ENCODE measurements at places on chromosomes 1 and 21.

DNA sequence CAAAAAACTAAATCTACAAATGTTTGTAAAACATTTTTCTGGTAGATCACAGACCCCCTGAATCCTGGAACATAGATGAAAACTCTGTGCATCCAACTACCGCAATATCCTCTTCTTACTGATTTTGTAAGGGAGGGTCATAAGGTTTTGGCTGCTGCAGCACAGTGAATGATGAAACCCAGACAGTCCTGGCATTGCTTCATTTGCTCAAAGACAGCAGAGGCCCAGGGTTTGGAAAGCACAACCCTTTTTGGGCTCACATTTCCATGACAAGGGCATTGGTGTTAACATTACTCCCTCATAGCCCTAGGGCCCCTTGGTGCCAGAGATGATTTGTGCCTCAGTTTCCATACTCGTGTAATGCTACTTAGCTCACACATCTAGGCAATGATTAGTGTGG, 51.2 kb downstream of the PLXNA2 start:
- no peak for DNase-seq

GRCh38 chr21:40335704-40336103, 468.5 kb downstream of the PCP4 start:
- DNase-seq, result no peak

DNA sequence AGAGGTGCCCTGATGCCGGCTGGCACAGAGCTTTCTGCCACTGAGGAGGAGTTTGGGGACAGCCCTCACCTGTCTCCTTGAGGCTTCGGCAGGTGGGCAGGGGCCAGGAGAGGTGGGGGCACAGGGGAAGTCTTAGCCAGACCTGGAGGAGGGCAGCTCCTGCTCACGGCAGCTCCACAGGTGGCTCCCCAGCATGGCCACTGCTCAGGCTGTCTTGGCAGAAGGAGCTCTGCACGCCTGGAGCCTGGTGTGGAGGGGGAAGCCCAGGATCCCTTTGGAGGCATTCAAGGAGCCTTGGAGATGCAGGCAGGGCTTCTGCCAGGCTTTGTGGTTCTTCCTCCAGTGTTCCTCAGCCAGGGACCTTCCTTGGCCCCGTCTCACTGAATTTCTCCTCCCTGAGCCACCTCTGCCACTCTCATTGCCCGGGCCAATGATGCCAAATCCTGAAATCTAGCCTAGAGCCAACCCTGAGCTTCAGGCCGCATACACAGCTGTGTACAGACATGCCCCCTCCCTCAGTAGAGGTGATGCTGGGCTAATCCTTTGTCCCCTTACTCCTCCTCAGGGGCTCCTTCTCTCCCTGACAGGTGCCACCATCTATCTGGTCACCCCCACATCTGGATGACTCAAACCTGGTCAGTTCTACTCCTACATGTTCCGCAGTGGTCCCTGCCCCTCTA, 251.8 kb upstream of the VAMP3 start:
- no peak for DNase-seq

- no peak for DNase-seq
Observed at GRCh38 chr21:29075706-29076466, 2.4 kb upstream of the CCT8 start.

GRCh38 chr1:11558871-11559590, 80.1 kb downstream of the DISP3 start:
- DNase-seq, result no peak

DNA sequence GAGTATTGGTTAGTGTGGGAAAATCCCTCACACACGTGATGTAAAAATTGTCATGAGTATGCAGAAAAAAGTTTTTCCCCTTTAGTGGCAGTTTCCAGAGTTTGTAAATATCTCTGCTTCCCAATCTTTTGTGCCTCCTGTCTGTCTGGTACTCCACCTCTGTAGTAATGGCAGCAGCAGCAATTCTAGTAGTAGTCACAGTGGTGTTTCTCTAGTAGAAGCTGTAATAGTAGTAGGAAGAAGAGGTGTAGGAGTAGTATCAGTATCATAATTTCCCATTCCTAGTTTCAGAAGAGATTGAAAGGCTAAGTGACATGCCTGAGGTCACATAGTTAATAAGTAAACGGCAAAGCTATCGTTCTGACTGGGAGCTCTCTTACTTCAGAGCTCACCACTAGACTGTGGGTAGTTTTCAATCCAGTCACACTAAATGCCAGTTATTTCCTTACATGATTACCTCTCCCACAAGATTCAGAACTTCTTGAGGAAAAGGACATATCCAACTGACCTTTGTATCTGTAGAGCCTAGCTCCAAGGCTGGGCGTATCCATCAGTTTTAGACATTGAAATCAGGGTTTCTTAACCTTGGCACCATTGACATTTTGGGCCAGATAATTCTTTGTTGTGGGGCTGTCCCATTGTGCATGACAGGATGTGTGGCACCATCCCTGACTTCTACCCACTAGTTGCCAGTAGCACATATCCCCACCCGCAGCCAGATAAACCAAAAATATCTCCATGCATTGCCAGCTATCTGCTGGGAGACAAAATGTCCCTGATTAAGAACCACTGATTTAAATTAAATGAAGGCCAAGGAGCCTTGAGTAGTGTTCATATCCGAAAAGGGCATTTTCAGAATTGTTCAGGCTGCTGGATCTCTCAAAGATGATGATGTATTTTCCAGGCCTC, 135.9 kb downstream of the FGGY start:
- no peak for DNase-seq

GRCh38 chr1:8437347-8437746, 119.4 kb downstream of the SLC45A1 start:
- peak; percentile 53 for DNase-seq

DNA sequence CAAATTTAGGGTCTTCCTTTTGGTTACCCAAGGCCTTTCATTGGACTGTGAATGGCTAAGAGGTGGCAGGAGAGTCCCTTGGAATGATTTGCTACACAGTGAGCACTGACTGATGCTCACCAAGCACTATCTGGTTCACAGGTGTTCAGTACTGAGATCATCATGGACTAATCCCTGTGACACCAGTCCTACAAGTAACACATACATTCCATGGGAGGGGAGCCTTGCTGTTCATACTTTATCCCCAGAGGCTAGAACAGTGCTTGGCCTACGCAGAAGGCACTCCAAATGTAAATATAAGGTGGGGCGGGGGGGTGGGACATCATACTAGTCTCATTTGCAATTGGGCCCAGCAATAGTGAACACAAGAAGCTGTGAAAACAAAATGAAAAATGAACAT, 20.5 kb upstream of the TMEM200B start:
- DNase-seq, result no peak

DNA sequence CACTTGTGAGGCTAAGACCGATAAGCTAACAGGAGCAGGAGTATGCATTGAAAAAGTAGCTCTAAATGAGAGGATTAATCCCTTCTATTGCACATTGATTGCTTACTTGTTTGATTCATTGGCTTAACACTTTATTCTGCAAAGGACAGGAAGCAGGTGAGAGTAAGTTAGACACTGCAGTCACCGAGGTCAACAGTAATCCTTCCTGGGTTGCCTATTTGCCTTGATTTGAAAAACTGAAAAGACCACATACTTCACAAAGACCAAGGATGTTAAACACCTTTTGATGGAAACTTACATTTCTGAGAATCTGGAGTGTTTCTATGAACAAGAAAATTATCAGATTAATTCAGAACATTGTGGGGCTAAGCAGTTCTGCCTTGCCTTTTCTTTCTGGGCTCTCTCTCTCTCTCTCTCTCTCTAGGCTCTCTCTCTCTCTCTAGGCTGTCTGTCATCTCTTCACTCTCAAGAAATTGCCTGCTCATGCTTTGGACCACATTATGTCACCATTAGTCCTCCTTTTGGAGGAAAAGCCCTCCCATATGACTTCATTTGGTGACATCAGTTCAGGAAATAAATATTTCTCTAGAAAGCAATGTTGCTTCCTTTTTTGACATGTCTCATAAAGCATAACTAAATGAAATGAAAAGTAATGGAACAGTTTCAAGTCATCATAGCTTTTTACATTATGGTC, 103.8 kb downstream of the TNFSF18 start:
- no peak for DNase-seq

- peak; percentile 85 for DNase-seq
Observed at GRCh38 chr1:161792740-161793139, 26.6 kb downstream of the ATF6 start.

DNA sequence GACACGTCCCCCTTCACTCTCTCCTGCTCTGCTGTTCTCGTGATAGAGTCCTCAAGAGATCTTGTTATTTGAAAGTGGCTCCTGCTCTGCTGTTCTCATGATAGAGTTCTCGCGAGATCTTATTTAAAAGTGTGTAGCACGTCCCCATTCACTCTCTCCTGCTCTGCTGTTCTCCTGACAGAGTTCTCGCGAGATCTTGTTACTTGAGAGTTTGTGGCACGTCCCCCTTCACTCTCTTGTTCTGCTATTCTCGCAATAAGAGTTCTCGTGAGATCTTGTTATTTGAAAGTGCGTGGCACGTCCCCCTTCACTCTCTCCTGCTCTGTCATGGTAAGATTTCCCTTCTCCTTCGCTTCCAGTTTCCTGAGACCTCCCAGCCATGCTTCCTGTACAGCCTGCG, 47.9 kb downstream of the SMYD3 start:
- no peak for DNase-seq

DNA sequence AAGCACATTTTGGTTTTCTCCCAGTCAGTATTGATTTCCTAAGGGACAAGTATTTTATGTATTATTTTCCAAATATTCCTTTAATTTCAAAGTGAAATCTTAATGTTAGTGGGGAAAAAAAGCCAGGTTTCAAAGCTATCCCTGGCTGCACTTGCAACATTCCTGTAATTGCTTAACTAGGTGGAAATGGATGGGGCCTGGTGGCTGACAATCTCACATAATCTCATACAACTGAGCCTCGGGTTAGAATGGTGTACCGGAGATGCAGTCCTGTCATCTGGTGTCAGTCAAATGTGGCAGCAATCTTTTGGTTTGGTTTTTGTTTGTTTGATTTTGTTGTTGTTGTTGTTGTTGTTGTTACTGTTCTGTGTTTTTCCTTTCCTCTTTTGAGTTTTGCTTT, 46.1 kb downstream of the KDM1A start:
- DNase-seq, result no peak

GRCh38 chr1:114002492-114003239, 23.4 kb downstream of the OLFML3 start:
- peak; percentile 82 for DNase-seq

- no peak for DNase-seq
Observed at GRCh38 chr1:166172106-166172505, 5.3 kb upstream of the FAM78B start.

GRCh38 chr1:235423214-235423652, 56.0 kb downstream of the TBCE start:
- DNase-seq, result no peak

- DNase-seq, result no peak
Observed at GRCh38 chr1:98937347-98937746, 67.3 kb downstream of the PLPPR5 start.

DNA sequence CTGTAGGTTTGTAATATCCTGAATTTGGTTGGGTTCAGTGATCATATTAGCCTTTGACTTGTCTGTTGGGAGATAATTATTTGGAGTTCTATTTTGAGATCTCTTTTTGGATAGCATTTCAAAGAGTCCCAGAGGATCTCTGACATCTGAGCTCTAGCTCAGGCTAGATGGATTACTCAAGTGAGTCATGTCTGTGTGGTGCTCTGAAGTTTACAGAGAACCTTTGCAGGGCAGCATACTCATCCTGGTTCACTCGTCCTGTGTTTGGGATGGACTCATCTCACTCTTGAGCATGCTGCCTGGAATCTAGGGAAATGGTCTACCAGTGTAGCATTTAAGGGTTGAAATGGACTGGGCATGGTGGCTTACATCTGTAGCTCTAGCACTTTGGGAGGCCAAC, 29.4 kb upstream of the BMP8A start:
- DNase-seq, result no peak

DNA sequence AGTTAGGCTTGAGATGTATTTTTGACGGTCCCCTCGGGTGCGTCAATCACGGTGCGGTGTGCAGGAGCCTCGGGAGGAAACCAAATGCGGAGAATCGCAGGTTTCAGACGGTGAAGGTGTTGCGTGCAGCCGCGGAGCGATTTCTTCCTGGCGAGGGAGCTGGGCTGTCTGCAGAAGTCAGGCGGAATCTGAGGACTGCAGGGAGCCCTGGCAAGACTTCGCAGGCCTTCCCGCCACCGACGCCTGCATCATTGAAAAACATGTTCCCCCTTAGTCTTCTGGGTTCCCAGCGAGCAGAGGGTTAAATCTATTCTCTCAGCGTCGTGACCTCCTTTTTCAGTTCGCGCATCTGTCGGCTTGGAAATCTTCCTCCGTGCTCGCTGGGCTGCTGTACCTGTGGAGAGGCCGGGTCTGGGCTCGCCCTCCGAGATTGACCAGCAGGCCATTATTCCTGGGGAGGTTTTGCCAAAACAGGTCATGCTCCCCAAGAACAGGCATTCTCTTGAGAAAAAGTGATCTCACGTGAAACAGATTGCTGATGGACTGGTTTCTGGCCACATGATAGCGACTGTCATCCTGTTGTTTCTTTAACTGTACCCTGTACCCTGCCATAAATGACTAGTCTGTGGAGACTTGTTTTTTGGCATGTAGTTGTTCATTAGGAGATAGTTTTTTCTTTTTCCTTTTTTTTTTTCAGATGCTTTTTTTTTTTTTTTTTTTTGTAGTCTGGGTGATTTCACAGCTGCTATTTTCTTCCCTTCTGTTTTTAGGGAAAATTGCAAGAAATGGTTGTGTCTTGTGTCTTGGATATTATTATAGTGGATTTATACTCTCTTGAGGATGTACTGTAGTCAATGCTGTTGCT, 894 bp downstream of the EPB41 start:
- DNase-seq, result peak; percentile 88

DNA sequence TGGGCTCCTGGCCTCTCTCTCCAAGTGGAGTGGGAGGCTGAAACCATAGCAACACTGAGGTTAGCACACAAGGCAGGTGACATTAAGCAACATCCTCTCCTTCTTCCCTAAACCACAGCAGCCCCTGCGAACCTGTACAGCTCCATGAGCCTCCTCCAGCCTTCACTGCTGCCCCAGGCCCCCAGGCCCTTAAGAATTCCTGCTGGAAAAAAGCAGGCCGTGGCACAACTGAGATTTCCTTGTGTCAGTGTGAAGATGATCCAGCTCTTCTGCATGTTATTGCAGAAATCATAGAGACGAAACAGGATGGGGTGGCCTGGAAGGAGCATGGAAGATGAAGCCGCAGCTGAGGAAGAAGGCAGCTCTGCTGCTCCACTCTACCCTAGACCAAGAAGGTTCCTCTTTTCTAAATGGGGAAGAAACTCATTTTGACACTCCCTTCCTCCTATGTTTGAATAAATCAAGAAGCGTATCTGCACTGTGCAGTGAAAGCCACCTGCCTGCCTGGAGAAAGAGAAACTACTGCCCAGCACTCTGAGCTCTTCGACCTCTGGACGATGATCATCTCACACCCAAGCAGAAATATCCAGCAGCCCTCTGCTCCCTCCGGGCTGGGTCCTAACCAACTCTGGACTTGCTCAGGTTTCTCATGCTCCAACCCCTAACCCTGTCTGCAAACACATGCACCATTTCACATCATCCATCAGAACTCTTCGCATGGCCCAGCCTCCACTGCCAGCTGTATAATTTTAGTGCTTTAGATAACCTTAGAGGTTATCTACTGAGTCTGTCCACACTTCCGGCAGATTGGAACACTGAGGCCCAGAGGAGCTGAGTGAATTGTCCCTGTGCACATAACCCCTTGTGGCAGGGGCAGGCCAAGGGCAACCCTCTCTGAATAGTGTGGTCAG, 20.7 kb downstream of the SH3BP5L start:
- DNase-seq, result no peak

GRCh38 chr21:46457801-46458314, 833 bp upstream of the DIP2A start:
- no peak for DNase-seq

- peak; percentile 28 for DNase-seq
Observed at GRCh38 chr1:36988741-36989193, 45.5 kb downstream of the GRIK3 start.

- DNase-seq, result no peak
Observed at GRCh38 chr1:241808265-241808664, 39.7 kb upstream of the EXO1 start.

All from eye (tissue), 1 donor.